ENCODE measurements at places on chromosomes 5 and 9. TPM values are rescaled to one million over a fixed set of nuclear protein-coding genes. Genes with fewer than 3 reads are reported as not detected.

PCDHA4 gene
- total RNA-seq, result 0.14 TPM

IFNK gene
- total RNA-seq, result not detected

OLFML2A gene
- total RNA-seq, result 6.5 TPM

PLPPR1 gene
- not detected for total RNA-seq

PCDHGB1 gene
- total RNA-seq, result 3.3 TPM

EGR1 gene
- total RNA-seq, result 0.85 TPM
